CD8-positive, alpha-beta memory T cell (primary cell): ENCODE measurements at places on chromosomes 6 and 20. TPM values are rescaled to one million over a fixed set of nuclear protein-coding genes. Genes with fewer than 3 reads are reported as not detected.

DNA sequence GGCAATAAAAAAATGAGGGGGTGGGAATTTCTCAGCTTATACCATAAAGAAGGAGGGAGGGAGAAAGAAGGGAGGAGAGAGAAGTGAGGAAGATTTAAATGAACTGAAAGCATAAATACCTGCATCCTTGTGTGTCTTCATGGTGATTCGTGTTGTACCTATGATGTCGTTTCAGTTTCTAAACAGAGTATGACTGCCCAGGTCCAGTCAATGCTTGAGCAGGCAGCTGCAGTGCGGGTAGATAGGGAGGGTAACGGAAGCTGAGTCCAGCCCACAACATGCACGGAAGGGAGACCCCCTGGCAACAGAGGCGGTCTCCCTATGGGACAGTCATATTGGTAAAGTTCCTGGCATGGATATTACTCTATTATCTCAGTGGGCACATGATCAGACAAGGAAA lies 184.5 kb downstream of the KIF16B start:
- DNase-seq = no peak
- no peaks in the 10 kb centered on the region for H3K27me3 ChIP-seq
- no peak overlapping the region for H3K27ac ChIP-seq
- H3K36me3 ChIP-seq = no peaks in the 10 kb centered on the region

DNA sequence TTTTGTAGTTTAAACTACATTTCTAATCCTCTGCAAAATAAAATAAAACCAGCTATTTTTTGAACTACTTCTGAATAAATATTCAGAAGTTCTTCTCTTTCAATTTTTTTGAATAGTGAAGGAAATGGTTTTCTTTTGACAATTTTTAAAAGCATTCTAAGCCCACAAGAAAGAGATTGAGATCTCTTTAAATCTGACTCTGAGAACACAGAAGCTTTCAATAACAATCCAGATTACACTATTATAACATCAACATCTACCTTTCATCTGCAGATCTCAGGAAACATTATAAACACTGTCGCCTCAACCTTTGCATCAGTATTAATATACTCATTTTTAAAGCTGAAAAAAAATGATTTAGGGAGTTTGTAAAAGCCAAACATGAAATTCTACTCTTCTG lies 247.5 kb upstream of the PREP start:
- H3K27ac ChIP-seq = no peak overlapping the region
- H3K4me3 ChIP-seq = no peak overlapping the region
- H3K4me1 ChIP-seq = peaks cover 57% of the 10 kb centered on the region
- H3K36me3 ChIP-seq = no peaks in the 10 kb centered on the region
- no peaks in the 10 kb centered on the region for H3K27me3 ChIP-seq

LBP gene
- not detected for total RNA-seq

- peaks cover 21% of the 10 kb centered on the region for H3K4me1 ChIP-seq
- no peak overlapping the region for H3K27ac ChIP-seq
- H3K4me3 ChIP-seq = no peak overlapping the region
- DNase-seq = no peak
Measured at GRCh38 chr20:35539756-35540212, 2.1 kb upstream of the ERGIC3 start.

- H3K27me3 ChIP-seq = no peaks in the 10 kb centered on the region
- no peak for DNase-seq
Measured at GRCh38 chr6:113824411-113824810, 32.7 kb upstream of the MARCKS start.

GRCh38 chr20:57898332-57898731 lies 188.5 kb upstream of the PMEPA1 start:
- H3K4me1 ChIP-seq = no peaks in the 10 kb centered on the region
- DNase-seq = no peak
- H3K36me3 ChIP-seq = no peaks in the 10 kb centered on the region
- no peaks in the 10 kb centered on the region for H3K27me3 ChIP-seq
- H3K4me3 ChIP-seq = no peak overlapping the region
- H3K27ac ChIP-seq = no peak overlapping the region

- H3K27me3 ChIP-seq = no peaks in the 10 kb centered on the region
- H3K36me3 ChIP-seq = no peaks in the 10 kb centered on the region
- H3K27ac ChIP-seq = no peak overlapping the region
- no peak overlapping the region for H3K4me3 ChIP-seq
- no peaks in the 10 kb centered on the region for H3K4me1 ChIP-seq
- no peak for DNase-seq
Measured at GRCh38 chr6:139912735-139913400, 538.4 kb upstream of the CITED2 start.

DNA sequence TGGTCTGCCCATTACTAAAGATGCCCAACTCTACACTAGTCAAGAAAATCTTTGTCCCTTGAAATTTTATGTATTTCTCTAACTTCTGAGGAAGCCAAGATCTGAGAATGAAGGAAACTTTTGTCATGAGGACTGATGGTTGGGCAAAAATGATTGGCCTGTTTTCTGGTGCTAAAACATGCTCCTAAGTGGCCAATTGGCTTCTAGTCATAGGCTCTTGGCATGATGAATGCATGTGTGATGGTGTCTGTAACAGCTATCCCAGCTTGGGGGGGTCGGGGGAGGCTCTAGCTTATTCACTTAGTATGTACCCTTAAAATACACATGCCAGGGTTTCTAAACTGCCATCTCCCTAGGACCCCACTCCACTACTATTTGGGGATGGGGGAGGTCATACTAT lies 228.6 kb downstream of the ZNF217 start:
- no peak overlapping the region for H3K4me3 ChIP-seq
- H3K27ac ChIP-seq = no peak overlapping the region
- H3K27me3 ChIP-seq = no peaks in the 10 kb centered on the region
- H3K36me3 ChIP-seq = no peaks in the 10 kb centered on the region
- H3K4me1 ChIP-seq = no peaks in the 10 kb centered on the region

DNA sequence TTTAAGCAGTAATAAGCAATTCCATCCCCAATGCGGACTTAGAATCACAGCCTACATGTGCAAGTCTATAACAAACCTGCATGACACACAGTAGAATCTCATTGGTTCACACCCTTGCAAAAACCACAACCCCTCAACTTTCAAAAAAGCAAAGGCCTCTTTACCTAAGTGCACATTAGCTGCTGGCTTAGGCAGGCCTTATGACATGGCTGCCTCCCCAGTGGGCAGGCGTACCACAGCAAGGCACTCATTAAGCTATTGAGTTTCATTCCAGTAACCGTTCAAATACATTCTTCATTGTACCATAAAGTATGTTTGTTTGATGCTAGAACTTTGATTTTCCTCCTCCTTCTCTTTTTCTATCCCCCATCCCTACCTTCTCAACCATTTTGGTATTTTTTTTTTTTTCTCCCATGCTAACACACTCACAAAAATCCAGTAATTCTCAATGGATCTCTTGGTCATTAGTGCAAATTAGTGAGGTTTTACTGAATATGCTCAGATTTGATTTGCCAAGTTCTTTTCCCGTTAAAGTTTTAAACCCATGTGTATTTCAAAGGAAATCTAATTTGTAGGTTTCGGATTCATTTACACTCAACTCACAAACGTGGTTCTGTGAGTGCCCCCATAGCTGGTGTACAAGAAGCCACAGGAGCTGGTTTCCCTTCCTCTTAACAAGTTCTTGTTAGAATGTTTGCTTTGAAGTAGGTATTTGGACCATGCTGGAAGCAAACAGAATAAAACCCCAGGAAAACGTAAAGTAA lies 460.4 kb upstream of the RUNX2 start:
- no peak overlapping the region for H3K4me3 ChIP-seq
- H3K4me1 ChIP-seq = no peaks in the 10 kb centered on the region
- DNase-seq = no peak
- no peaks in the 10 kb centered on the region for H3K36me3 ChIP-seq
- no peak overlapping the region for H3K27ac ChIP-seq

TNFRSF21 gene
- total RNA-seq = 1.7 TPM

- peaks cover 15% of the 10 kb centered on the region for H3K36me3 ChIP-seq
- H3K4me1 ChIP-seq = peaks cover 20% of the 10 kb centered on the region
- no peak overlapping the region for H3K27ac ChIP-seq
- no peak for DNase-seq
- H3K27me3 ChIP-seq = no peaks in the 10 kb centered on the region
Measured at GRCh38 chr6:158663625-158664165, 13.8 kb downstream of the SYTL3 start.

TTPAL gene
- total RNA-seq = 29.3 TPM

DNA sequence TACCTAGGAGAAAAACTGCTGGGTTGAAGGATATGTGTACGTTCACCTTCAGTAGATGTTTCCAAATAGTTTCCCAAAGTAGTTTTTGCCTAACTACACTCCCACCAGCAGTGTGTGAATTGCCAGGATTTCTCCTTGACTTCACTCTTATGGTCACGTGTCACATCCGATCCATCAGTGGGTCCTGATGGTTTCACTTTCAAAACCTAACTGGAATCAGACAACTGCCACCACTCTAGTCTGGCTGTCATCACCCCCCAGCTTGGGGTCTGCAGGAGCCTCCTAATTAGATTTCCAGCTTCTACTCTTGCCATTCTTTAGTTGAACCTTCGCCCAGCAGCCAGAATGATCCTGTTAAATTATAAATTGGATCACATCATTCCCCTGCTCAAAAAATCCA lies 8.5 kb upstream of the SLC12A5 start:
- H3K36me3 ChIP-seq = no peaks in the 10 kb centered on the region
- H3K27me3 ChIP-seq = peaks cover 14% of the 10 kb centered on the region
- peaks cover 17% of the 10 kb centered on the region for H3K4me1 ChIP-seq
- no peak overlapping the region for H3K27ac ChIP-seq
- H3K4me3 ChIP-seq = no peak overlapping the region
- DNase-seq = no peak

- DNase-seq = no peak
- H3K27ac ChIP-seq = no peak overlapping the region
- no peaks in the 10 kb centered on the region for H3K27me3 ChIP-seq
- H3K4me3 ChIP-seq = no peak overlapping the region
- no peaks in the 10 kb centered on the region for H3K4me1 ChIP-seq
- no peaks in the 10 kb centered on the region for H3K36me3 ChIP-seq
Measured at GRCh38 chr6:101935732-101936131, 542.2 kb downstream of the GRIK2 start.

- no peaks in the 10 kb centered on the region for H3K36me3 ChIP-seq
- no peak overlapping the region for H3K4me3 ChIP-seq
- DNase-seq = no peak
- H3K4me1 ChIP-seq = no peaks in the 10 kb centered on the region
- H3K27me3 ChIP-seq = no peaks in the 10 kb centered on the region
Measured at GRCh38 chr6:65170273-65170672, 536.8 kb downstream of the EYS start.

DNA sequence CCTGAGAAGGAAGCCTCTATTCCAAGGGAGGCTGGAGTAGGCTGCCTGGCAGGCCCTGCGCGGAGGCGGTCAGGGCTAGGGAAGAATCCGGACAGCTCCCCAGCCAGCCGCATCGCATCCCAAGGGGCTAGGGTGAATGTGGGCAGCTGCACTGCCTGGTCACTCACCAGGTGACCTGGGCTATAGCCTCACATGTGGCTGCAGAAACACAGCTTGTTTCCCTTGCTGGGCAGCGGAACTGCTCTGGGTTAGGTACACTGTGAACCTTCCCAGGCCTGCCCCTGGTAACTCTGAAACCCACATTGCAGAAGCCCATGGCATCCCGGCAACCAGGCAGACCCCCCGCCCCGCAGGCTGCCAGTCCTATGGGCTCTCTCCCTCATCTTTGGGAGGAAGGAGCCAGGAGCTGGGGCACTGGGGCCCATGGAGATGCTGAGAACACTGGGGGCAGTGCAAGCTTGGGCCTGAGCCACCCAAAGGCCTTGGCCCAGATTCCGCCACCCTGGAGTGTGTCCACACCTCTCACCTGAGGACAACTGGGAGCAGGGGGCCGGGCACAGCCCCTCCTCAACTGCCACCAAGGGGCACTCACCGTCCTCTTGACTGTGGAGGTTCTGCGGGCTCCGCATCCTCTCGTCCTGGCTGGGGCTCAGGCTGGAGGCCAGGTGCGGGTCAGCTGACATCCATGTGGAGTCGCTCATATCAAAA lies 111.0 kb downstream of the NOL4L start:
- H3K27ac ChIP-seq = peak overlapping the region; percentile 70
- no peak for DNase-seq
- peaks cover 9% of the 10 kb centered on the region for H3K36me3 ChIP-seq
- H3K4me1 ChIP-seq = peaks cover 26% of the 10 kb centered on the region
- no peak overlapping the region for H3K4me3 ChIP-seq

SLC26A8 gene
- not detected for total RNA-seq

DNA sequence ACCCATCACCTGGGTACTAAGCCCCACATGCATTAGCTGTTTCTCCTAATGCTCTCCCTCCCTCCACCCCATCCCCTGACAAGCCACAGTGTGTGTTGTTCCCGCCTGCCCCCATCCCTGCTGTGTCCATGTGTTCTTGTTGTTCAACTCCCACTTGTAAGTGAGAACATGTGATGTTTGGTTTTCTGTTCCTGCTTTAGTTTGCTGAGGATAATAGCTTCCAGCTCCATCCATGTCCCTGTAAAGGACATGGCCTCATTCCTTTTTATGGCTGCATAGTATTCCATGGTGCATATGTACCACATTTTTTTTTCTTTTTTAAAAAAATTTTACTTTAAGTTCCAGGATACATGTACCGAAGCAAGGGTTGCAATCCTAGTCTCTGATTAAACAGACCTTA lies 76.7 kb downstream of the RNF217 start:
- no peaks in the 10 kb centered on the region for H3K36me3 ChIP-seq
- no peak overlapping the region for H3K4me3 ChIP-seq
- H3K27ac ChIP-seq = no peak overlapping the region
- no peak for DNase-seq
- H3K4me1 ChIP-seq = no peaks in the 10 kb centered on the region

- no peak overlapping the region for H3K27ac ChIP-seq
- no peaks in the 10 kb centered on the region for H3K4me1 ChIP-seq
- no peak for DNase-seq
- H3K36me3 ChIP-seq = no peaks in the 10 kb centered on the region
- H3K27me3 ChIP-seq = no peaks in the 10 kb centered on the region
- H3K4me3 ChIP-seq = no peak overlapping the region
Measured at GRCh38 chr6:44708208-44708607, 320.7 kb downstream of the CDC5L start.

RIMS1 gene
- total RNA-seq = not detected

DNA sequence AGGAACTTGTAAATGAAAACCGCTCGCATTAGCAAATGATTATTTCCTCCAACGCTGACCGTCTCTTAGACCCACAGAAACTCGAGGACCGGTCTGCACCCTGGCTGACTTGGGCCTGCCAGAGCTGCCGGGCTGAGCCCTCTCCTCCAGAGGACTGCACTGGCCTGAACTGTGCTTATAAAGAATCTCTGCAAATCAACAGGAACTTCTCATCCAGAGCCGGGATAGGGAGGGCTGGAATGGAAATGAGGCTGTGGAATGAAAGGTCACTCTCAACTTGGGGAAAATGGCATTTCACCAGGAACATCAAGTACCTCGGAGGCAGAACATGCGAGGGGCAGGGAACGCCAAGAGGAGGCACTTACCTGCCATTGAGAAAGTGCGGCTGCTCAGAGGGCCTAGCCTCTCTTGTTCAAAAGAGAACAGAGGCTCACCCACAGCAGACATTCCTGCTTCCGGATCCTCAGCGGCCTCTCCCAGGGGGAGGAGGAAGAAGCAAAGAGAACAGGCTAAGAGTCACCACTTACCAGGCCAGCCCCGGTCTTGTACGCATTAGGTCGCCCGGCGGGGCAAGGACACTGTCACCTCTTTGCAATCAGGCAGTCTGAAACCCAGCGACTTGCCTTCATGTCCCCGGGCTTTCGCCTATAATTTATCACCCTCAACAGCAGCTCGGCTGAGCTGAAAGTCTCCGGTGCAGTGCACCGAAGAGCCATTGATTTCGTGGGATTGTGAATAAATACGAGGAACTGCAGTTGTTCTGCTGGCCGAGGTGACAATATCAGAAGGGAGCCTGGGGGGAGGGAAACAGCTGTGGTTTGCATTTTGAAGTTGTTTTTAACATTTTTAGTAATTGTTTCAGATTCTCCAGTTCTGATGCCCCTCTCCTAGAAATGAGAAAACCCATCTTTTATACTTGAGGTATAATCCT lies 37.6 kb downstream of the ZMYND8 start:
- H3K36me3 ChIP-seq = no peaks in the 10 kb centered on the region
- H3K4me1 ChIP-seq = peaks cover 56% of the 10 kb centered on the region
- peak; percentile 2 for DNase-seq
- no peak overlapping the region for H3K4me3 ChIP-seq
